ENCODE measurements at places on chromosomes 1 and 21.

DNA sequence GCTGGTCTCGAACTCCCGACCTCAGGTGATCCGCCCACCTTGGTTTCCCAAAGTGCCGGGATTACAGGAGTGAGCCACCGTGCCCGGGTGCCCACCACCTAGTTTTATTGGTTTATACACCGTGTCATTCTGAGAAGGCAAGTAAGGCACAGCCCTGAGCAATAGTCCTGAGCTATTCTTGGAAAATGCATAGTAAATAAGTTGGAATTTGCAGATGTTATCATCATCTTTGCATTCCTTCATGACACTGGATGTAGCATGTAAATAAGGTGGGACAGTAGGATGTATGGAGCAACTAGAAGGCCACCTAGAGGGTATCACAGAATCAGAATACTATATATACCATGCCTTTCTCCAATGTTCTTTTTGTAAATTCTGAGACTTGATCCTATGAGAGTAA is 11.0 kb downstream of the TOR1AIP2 start:
- DNase-seq: no peak

DNA sequence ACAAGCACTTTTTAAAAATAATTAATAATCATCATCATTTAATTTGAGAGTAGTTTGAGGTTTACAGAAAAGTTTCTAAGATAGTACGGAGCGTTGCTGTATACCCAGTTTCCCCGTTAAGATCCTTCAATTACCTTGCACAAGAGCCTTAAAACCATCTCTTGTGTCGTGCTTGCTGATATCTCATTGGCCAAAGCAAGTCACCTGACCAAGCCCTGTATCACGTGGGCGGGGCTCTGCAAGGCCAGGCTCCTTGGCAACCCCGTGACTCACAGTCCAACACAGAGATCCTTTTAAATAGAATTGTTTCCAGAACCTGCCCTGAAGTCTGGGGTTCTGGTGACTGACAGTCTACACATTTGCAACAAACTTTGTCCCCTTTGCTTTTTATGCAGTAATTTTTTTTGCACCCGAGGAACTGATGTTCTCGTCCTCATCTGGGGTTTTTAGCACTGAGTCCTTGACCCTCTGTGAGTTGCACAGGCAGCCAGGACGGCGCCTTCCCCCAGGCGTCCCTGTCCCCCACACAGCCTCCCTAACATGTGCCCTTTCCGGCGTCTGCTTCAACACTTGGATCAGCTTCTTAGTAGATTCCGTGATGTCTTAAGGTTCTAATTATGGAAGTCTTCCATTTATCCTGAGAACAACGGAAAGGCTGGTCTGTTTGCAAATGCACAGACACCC is 183.3 kb upstream of the TMEM51 start:
- DNase-seq: no peak

GRCh38 chr1:181739214-181739613 is 255.9 kb downstream of the CACNA1E start:
- DNase-seq: no peak

DNA sequence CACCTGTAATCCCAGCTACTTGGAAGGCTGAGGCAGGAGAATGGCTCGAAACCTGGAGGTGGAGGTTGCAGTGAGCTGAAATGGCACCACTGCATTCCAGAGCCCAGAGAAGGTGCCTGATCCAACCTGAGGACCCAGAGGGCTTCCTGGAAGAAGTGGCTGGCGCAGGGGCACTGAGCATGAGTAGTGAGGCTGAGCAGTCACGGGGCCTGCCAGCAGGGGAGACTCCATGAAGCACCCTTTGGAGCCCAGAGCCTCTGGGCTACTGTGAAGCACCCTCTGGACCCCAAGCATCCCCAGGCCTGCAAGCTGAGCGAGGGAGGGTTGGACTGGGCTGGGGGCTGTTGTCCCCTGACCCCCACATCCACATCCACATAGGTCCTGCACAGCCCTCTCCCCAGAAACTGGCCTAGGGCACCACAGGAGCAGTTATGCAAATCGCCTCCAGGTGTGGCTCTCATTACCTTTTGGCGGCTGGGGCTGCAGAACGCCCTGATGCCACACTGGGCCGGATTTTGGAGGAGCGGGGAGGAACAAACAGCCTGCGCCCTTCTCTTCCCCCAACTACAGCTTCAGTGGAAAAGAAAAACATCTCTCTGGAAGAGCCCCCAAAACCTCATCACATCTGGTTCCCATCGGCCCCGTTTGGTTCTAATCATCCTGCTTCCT is 78.2 kb upstream of the TARDBP start:
- no peak for DNase-seq

DNA sequence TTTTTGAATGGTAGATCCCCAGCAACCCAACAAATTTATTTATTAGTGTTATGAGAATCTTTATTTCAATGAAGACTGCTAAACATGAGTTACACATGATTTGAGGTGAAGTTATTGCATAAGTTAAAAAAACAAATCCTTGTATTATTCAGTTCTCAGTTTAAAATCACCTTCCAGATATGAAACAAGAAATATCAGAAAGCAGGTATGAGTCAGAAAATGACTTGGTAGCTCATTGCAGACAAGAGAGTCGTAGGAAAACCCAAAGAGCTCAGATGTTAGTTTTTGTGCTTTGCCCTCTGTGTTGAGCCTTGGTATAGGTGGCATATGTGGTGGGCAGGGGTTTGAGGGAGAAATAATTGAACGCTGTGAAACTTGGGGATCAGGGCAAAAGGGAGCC is 339.4 kb downstream of the BRINP3 start:
- DNase-seq: no peak

- no peak for DNase-seq
Measured at GRCh38 chr21:41837756-41838297, 41.3 kb downstream of the PRDM15 start.

- DNase-seq: no peak
Measured at GRCh38 chr1:41539999-41540398, 55.5 kb upstream of the EDN2 start.

GRCh38 chr1:64890699-64891447 is 75.5 kb downstream of the JAK1 start:
- DNase-seq: no peak

DNA sequence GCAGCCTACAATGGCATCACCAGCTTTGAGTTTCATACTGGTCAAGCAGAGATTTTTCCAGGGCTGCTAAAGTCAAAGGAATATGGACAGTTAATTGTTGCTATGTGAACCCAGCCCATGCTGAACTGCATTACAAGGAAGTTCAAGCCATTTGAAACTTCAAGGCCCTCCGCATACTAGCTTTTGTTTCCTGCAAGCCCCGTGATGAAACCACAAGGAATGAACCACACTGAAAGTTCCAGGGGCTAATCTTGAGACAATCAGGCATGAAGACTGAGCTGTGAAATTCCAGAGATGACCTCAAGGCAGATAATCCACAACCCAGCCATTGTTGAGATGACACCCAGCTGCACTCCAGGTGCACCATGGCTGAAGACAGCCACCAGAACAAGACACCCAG is 180.8 kb downstream of the C1orf21 start:
- no peak for DNase-seq

- no peak for DNase-seq
Measured at GRCh38 chr1:180816132-180816531, 96.6 kb upstream of the KIAA1614 start.

DNA sequence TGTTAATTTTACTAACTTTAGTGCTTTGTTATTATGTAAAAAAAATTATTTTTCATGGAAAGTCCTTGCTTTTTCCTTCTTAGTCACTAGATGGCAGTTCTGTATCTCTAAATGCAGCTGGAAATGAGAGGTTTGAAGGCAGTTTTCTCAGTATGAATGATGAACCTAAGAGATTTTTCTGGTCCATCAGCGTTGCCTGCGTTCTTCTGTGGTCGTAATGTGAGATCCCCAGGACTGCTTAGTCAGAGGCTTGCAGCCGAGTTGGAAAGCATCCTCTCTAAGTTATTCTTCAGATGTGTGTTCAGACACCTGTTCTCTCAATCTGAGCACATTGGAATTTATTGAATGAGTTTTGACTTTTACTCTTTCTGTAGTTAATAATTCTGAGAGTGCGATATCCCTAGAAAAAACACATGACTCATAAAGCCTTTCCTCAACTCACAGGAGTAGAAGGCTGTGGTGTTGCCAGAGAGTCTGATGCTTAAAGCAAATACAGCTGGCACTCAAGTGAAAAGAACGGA is 99.3 kb downstream of the FMN2 start:
- no peak for DNase-seq

DNA sequence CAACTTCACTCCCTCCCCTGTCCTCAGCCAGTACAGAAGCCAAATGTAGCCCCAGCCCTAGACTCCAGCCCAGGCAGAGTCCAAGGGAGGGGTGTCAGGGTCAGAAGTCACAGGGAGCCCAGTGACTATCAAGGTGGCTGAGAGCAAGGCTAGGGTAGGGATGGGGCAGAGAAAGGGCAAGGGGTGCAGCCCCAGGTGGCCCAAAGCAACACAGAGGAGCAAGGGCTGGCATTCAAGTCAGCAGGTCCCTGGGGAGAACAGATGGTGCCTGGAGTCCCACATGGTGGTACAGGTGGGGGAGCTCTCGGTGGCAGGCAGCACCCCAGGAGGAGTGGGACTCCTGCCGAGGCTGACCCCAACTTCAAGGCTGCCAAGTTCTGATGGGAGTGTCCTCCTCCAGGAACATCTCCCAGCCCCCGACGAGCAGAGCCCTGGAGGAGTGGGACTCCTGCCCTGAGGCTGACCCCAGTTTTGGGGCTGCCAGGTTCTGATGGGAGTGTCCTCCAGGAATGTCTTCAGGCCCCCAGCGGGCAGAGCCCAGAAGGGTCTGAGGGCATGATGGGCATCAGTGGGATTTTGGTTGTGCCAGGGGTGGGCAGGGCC is 3.7 kb upstream of the DVL1 start:
- no peak for DNase-seq

GRCh38 chr1:14522926-14523241 is 75.6 kb upstream of the KAZN start:
- DNase-seq: no peak

- no peak for DNase-seq
Measured at GRCh38 chr21:35896060-35896459, 164.3 kb downstream of the SETD4 start.

DNA sequence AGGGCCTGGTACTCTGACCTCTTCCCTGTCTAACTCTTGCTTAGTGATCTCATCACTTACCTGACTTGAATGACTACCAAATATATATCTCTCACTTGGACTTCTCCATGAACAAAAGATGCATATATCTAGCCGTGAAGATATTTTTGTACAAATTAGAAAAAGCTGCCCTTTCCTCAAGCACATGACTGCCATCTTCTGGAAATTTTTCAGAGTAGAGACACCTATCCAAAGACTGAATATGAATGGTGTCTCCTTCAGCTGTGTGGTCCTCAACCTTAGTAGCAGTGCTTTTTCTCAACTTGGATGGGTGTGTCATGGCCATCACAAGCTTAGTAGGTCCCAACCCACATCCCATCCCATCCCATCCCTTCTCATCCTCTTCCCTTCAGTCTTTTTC is 142.3 kb downstream of the DNM3 start:
- DNase-seq: no peak

- DNase-seq: no peak
Measured at GRCh38 chr1:84940481-84940880, 47.5 kb upstream of the LPAR3 start.

DNA sequence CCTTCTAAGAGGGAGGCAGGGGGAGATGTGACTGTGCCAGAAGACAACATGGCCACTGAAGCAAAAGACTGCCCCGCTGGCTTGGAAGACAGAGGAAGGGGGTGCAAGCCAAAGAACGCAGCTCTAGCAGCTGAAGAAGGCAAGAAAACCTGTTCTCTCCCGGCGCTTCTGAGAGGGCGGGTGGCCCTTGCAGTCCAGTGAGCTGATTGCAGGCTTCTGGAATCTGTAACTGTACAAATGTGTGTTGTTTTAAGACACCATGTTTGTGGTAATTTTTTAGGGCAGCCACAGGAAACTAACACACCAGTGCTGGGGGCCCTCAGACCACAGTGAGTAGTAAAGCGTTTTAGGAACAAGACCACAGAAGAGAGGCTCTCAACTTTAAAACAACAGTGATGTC is 47.0 kb downstream of the CD46 start:
- DNase-seq: no peak

DNA sequence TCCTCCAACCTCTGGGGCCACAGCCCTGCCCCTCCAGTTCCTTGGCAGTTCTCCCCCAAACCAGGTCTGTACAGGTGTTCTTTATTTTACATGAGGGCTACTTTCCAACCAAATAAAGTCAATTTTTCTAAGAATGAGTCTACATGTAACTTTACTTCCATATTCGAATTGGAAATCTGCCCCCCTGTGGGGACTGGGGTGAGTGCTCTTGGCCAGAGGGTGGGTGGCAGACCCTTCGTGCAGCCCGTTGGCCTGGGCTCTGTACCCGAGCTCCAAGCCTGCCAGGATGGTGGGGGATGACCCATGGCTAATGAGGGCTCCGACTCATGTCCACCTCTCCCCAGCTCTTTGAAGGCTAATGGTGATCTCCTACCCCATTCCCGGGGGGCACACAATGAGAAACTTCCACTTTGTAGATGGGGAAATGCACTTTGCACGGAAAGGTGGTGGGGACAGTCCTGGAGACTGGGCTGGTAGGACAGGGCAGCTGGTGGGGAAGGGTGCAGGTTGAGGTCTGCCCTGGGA is 589 bp upstream of the CATSPER4 start:
- DNase-seq: no peak

DNA sequence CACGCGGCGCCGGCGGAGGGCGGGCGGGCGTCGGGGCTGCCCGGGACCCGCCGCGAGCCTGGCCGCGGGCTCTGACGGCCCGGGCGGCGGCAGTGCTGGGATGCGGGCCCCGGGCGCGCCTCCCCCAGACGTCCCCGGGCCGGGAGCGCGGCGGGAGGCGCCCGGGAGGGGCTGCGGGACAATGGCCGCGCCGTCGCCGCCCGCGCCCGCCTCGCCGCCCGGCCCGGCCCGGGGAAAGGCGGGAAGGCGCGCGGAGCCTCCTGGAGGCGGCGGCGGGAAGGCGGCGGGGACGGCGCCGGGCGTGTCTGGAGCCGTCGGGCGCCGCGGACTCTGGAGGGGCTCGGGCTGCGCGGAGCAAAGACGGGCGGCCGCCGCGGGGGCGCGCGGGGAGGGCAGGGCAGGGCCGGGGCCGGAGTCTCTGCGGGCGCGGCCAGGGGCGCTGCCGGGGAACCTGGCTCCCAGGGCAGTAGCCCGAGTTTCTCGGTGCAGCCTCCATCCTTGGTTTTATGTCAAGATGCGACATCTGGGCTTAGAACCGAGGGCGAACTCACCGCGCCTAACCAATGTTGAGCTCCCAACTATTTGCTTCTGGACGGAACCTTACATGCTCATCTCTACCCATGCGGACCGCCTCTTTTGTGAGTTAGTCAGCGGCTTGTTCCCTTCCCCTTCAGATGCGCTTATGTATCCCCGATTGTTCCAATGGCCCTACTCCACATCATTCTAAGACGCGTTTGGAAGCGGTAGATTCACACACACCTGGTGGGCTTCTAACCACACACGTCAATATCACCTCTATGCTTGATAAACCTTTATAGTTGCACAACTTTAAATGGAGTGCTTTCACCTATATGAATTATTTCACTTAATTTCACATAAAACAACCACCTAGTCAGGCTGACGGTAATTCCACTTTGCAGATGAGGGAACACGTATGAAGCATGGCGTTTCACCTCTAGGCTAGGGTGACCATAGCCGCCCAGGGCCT is 651 bp downstream of the ZBTB8A start:
- DNase-seq: no peak

- DNase-seq: peak; percentile 72
Measured at GRCh38 chr1:109776911-109777310, 13.2 kb upstream of the EPS8L3 start.

All from D721Med (cell line).